ENCODE measurements at places on chromosomes 16 and 17.

- H3K27ac ChIP-seq = no peak overlapping the region
- no peaks in the 10 kb centered on the region for H3K36me3 ChIP-seq
- DNase-seq = no peak
- peaks cover 6% of the 10 kb centered on the region for H3K4me1 ChIP-seq
- no peak overlapping the region for H3K4me3 ChIP-seq
- peaks cover 25% of the 10 kb centered on the region for H3K27me3 ChIP-seq
These were observed 9.4 kb upstream of the ABCC3 start for GRCh38 chr17:50625032-50625871.

DNA sequence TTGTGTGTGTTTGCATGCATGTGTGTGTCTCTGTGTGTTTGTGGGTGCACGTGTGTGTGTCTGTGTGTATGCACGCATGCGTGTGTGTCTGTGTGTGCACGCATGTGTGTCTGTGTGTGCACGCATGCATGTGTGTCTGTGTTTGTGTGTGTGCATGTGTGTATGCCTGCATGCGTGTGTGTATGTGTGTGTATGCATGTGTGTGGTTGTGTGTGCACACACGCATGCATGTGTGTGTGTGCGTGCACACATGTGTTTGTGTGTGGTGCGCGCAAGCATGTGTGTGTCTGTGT lies 239.9 kb upstream of the TNRC6C start:
- no peak overlapping the region for H3K27ac ChIP-seq
- H3K36me3 ChIP-seq = no peaks in the 10 kb centered on the region
- no peaks in the 10 kb centered on the region for H3K4me1 ChIP-seq
- DNase-seq = peak; percentile 62
- no peak overlapping the region for H3K4me3 ChIP-seq

- H3K27ac ChIP-seq = no peak overlapping the region
- peaks cover 7% of the 10 kb centered on the region for H3K27me3 ChIP-seq
- no peaks in the 10 kb centered on the region for H3K4me1 ChIP-seq
These were observed 6.4 kb upstream of the DCAF7 start for GRCh38 chr17:63543822-63544420.

DNA sequence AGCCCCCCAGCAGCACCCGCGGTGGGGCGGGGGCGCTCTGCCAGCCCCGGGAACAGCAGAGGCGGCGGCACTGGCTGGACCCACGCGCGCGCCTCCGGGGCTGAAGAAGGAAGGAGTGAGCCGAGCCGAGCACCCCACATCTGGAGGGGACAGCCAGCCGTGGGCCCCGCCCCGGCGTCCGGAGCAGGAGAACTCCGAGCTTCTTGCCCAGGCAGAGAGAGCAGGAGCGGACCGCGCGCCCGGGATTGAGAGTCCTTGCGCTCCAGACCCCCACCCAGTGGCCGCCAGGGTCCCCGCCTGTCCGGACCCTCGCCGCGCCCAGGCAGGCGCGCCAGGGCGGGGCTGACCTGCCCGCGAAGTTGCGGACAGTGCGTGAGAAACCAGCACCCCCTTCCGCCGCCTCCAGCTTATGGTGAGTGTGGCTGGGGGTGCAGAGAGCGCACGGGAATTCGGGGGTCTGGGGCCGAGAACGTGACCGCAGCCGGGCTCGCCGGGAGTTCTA lies 921.9 kb upstream of the EEF2KMT start:
- H3K36me3 ChIP-seq = no peaks in the 10 kb centered on the region
- H3K27ac ChIP-seq = no peak overlapping the region
- DNase-seq = no peak
- peaks cover 6% of the 10 kb centered on the region for H3K27me3 ChIP-seq
- no peak overlapping the region for H3K4me3 ChIP-seq

DNA sequence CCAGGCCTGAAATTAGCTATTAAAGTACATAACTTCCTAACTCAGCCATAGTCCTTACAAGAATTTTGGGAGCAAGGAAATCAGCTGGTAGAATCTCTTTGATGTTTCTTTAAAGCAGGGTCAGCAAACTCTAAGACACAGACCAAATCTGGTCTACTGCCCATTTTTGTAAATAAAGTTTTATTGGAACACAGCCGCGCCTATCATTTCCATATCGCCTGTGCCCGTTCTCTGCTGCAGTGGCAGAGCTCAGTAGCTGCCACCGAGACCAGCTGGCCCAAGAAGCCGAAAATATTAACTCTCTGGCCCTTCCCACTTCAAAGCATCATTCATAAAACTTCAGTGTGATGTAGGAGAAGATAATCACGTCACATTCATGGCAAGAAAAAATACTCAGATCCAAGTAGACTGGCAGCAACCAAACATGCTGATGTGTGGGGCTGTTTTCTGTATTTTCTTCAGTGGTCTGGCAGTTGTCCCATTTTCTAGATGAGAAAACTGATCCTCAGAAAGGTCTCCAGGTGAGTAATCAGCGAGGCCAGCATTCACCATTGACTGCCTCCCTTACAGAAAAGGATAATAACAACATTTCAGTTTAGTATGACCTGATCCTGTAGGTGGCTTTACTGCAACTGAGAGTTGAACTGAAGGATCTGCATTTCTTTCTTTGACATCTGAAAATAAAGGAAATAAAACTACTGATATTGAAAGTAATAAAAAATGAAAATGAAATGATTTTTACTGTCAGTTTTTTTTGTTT lies 18.0 kb upstream of the HSBP1 start:
- H3K27me3 ChIP-seq = no peaks in the 10 kb centered on the region
- H3K4me3 ChIP-seq = no peak overlapping the region
- H3K36me3 ChIP-seq = no peaks in the 10 kb centered on the region
- H3K27ac ChIP-seq = no peak overlapping the region

DNA sequence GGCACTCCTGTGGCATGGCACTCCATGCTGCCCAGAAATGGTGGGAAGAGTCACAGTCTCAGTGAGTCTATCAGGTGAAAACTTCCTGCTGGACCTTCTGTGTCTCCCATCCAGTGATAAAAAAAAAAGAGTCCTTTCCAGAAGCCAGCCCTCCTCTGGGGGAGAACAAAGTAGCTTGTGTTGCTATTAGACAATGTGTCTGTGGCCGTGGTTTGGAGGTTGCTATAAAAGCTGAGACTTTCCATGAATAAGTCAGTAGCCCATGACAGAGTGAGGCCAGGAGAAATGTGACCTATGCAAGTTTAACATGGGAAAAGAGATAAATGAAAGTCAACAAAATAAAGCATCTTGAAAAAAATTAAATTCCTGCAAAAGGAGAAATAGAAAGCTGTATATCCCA lies 250.7 kb upstream of the MON1B start:
- H3K4me1 ChIP-seq = no peaks in the 10 kb centered on the region
- DNase-seq = no peak
- no peak overlapping the region for H3K4me3 ChIP-seq
- H3K27ac ChIP-seq = no peak overlapping the region
- H3K36me3 ChIP-seq = no peaks in the 10 kb centered on the region

DNA sequence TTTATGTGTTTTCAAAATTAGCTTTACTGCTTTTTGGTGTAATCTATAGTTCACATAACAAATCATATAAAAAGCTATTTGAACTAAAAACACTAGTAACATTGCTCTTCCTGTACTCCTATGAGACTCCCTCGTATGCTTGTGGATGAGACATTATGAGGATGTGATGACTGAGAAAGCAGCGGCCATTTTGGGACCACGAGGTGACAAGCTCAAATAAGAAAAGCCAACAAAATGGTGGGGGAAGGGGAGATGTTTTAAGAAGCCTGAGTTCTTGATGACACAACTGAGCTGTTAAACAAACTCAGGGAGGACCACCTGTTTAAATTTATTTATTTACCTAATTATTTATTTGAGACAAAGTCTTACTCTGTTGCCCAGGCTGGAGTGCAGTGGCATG lies 4.5 kb downstream of the CCL18 start:
- H3K36me3 ChIP-seq = no peaks in the 10 kb centered on the region
- H3K27ac ChIP-seq = no peak overlapping the region
- peaks cover 17% of the 10 kb centered on the region for H3K27me3 ChIP-seq
- H3K4me1 ChIP-seq = no peaks in the 10 kb centered on the region
- no peak for DNase-seq

- no peak overlapping the region for H3K4me3 ChIP-seq
- H3K27me3 ChIP-seq = no peaks in the 10 kb centered on the region
These were observed 4.7 kb downstream of the ZNF750 start for GRCh38 chr17:82835122-82835521.

DNA sequence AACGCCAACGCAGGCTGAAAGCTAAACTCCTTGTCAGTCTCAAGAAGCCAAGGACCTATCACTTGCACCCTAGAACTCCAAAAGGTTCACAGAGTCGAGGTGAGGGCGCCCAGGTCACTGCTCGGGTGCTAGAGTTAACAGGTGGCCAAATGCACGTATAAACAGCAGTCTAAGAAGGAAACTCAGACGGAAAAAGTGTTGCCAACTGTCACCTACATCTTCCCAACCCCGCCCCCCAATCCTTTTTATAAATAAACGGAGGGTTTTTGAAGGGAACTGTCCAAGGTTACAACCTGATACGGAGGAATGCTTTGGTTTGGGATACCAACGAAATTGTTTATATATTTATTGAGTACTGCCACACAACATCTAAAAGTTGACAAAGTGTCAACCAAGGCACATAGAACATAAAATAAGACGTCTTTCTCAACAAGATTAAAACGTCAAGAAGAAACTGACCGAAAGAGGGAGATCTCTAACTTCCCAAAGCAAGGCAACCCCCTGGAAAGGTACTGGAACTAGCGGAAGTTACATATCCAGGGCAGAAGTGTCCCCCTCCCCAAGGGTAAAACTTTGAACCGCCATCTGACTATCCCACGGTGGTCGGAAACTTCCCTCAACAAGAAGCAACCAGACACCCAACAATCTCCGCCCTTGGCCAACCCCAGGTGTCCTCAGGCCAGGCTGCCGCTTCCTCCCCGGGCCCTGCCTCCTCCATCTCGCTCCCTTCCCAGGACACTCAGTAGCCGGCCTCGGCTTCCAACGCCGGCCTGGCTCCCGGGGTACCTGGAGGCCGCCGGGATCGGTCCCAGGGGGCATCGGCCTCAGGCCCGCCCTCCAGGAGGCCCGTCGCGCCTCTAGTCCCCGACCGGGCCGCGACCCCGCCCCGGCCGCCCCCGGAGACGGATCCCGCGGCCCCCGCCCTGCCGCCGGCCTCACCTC lies 982 bp downstream of the SPAG9 start:
- peaks cover 2% of the 10 kb centered on the region for H3K36me3 ChIP-seq
- DNase-seq = peak; percentile 85
- H3K4me1 ChIP-seq = peaks cover 58% of the 10 kb centered on the region
- peak overlapping the region; percentile 94 for H3K27ac ChIP-seq
- no peaks in the 10 kb centered on the region for H3K27me3 ChIP-seq
- H3K4me3 ChIP-seq = peak overlapping the region; percentile 95

DNA sequence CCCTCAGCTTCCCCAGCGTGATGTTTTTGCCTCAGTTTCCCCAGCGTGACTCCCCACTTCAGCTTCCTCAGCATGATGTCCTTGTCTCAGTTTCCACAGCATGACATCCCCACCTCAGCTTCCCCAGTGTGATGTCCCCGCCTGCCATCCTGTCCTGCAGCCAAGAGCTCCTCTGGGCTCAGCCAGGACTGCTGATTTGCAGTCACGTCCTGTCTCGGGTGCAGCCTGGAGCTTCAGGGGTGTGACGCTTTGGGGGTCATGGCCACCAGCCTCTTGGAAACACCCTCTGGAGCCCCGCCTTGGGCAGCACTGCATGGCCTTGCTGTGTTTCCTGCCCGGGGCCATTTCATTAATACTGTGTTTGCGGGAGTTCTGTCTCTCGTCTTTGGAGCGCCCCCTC lies 16.5 kb upstream of the NUDT16L1 start:
- no peak overlapping the region for H3K4me3 ChIP-seq
- H3K27ac ChIP-seq = no peak overlapping the region
- no peaks in the 10 kb centered on the region for H3K4me1 ChIP-seq
- no peaks in the 10 kb centered on the region for H3K27me3 ChIP-seq
- DNase-seq = no peak

DNA sequence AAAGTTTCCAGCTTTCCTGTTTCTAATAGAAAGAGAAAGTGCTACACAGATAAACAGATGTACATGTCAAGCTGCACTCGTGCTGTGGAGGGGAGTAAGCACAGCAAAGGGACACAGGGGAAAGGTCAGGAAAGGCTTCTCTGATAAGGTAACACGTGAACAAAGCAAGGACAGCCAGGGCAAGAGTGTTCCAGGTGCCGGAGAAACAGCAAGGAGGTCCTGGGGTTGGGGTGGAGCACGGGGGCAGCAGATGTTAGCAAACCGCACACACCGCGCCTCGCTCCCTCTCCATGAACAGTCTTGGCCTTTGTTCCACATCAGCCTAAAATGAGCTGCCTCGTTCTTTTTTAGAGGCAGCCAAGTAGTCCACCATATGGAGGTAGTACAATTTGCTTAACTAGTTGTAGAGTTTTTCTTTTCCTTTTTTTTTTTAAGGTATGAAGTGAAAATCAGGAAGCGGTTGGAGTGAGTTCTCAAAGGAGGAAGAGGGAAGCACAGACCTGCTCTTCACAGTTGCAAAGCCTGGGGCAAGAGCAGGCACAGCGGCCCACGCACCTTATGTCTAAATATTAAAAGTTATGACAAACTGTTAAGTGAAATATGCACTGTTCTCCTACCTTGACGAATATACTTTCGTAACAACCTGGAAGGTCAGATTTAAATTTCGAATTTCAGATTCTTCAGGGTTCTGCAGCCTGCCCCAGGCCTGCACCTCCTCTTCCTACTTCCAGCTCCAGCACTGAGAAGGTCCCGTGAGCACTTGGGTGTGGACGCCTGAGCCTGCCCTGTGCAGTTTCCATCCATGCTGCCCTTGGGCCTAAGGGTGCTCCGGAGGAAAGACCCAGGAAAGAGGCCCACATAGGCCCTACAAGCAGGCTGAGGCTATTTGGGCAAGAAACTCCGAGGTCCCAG lies 41.5 kb upstream of the RPH3AL start:
- no peak for DNase-seq
- no peaks in the 10 kb centered on the region for H3K4me1 ChIP-seq
- peaks cover 4% of the 10 kb centered on the region for H3K27me3 ChIP-seq
- no peak overlapping the region for H3K27ac ChIP-seq
- no peak overlapping the region for H3K4me3 ChIP-seq
- H3K36me3 ChIP-seq = no peaks in the 10 kb centered on the region

- H3K36me3 ChIP-seq = no peaks in the 10 kb centered on the region
- DNase-seq = no peak
- H3K27ac ChIP-seq = no peak overlapping the region
- H3K4me3 ChIP-seq = no peak overlapping the region
- H3K27me3 ChIP-seq = peaks cover 8% of the 10 kb centered on the region
These were observed 66.4 kb downstream of the SCNN1B start for GRCh38 chr16:23368469-23368868.

DNA sequence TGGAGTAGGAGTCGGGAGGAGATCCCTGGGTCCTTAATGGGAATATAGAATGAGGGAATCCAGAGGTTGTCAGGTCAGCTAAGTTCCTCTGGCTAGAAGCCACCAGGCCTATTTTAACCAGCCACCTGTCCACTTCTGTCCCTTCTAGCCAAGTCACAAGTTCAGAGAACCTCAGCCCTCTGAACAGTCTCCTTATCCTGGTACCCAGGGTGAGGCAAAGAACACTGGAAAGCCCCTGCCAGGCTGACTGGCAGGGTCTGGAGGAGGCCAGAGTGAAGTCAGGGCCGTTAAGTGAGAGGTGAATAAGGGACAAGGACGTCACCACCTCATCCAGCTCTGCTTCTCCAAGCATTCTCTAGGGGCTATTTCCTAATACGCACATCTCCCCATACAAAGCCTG lies 2.7 kb downstream of the CTDNEP1 start:
- peaks cover 19% of the 10 kb centered on the region for H3K36me3 ChIP-seq
- H3K27me3 ChIP-seq = no peaks in the 10 kb centered on the region
- DNase-seq = no peak

GRCh38 chr17:59859444-59860025 lies 33.2 kb downstream of the TUBD1 start:
- no peaks in the 10 kb centered on the region for H3K27me3 ChIP-seq
- peaks cover 6% of the 10 kb centered on the region for H3K36me3 ChIP-seq
- H3K27ac ChIP-seq = peak overlapping the region; percentile 83
- no peak for DNase-seq

GRCh38 chr17:48159232-48159631 lies 51.7 kb downstream of the SNX11 start:
- H3K4me1 ChIP-seq = peaks cover 7% of the 10 kb centered on the region
- H3K27me3 ChIP-seq = peaks cover 24% of the 10 kb centered on the region
- no peaks in the 10 kb centered on the region for H3K36me3 ChIP-seq
- H3K4me3 ChIP-seq = no peak overlapping the region
- no peak overlapping the region for H3K27ac ChIP-seq
- no peak for DNase-seq

Data from osteocyte (in vitro differentiated cells).